ENCODE measurements at places on chromosomes 1 and 21.

DNA sequence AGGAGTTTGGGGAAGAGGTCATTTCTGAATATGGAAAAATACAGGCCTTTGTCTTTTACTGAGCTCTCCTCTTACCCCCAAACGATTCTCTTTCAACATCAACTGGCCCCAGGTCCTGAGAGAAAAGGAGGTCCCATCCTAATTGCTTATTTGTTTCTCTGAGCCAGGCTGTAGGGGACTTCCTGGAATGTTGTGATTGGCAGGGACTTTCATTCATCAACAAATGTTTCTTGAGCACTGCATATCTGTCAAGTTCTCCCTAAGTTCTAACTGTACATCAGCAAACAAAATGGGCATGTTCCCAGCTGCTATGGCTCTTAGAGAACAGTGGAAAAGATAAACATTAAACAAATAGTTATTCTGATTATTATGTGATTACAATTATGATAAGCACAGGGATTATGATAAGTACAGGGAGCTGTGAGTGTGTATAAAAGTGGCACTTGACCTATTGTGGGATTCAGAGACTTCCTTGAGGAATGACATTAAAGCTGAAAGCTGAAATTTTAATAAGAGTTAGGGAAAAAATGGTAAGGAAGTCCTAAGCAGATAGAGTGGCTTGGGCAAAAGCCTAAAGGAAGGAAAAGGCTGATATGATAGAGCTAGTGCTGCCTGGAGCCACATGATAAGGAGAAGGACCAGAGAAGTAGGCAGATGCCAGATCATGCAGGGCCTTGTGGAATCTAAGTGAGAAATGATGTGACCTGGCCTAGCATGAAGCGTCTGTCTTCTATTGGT, 11.6 kb downstream of the GPX7 start:
- no peak for DNase-seq

GRCh38 chr1:239456788-239457187, 70.4 kb downstream of the CHRM3 start:
- no peak for DNase-seq

DNA sequence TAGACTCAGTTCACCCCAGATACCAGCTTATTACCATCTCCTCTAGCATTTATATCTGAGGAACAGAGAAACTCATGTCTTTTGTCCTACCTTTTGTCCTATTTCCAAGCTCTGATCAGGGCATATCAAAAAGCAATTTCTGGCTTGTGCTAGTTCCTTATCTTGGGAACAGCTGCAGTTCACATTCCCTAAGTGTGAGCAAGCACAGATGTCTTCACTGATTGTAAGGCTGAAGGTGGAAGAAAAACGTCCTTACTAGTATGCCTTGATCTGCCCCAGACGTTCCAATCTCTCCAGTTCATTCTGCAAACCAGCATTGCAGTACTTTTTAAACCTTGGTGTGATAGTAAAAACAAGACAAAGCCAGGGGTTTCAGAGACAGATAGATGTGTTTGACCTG, 139.8 kb downstream of the NCAM2 start:
- DNase-seq, result no peak

- DNase-seq, result no peak
These were observed 4.2 kb upstream of the KRTAP12-1 start for GRCh38 chr21:44686000-44686781.

DNA sequence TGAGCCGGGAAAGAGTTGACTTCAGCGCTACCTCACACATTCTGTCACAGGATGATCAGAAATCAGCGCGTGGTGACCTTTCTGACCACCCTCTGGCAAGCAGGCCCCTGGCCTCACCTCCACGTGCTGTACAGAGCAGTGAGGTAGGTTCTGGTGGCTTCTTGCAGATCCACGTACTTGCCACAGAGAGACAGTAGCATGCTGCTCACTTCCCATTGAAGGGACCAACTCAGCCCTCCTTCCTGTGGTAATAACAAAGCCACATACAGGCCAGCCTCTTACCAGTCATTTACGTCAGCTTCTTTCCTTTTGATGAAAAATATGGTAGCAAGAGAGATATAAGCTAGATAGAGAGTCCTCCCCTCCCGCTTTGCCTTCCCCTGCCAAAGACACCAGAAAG, 200.7 kb downstream of the CHRM3 start:
- DNase-seq, result peak; percentile 28

DNA sequence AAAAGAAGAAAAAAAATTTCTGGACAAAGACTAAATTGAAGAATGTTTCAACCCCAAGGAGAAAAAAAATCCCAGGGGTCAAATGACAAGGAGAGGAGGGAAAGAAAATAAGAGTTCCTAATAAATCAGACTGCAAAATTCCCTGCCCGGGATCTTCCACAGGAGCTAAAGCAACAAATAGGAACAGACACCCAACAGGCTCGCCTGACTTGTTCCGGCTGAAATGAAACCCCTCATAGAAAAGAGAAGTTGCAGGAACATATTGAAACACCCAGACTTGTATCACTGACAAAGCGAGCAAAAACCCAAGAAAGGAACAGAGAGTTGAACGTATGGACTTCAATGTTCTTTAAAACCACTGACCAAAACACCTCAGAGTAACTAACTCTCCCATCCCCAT, 123.0 kb downstream of the TIAM1 start:
- DNase-seq, result no peak

GRCh38 chr1:84758476-84758875, 68.2 kb upstream of the SSX2IP start:
- no peak for DNase-seq

- no peak for DNase-seq
These were observed 192.8 kb upstream of the C8B start for GRCh38 chr1:57158604-57158998.

GRCh38 chr1:8363186-8363766, 45.4 kb downstream of the SLC45A1 start:
- no peak for DNase-seq

GRCh38 chr1:242623119-242623518, 98.6 kb upstream of the PLD5 start:
- DNase-seq, result no peak

GRCh38 chr1:222061711-222062359, 319.9 kb upstream of the DUSP10 start:
- DNase-seq, result no peak

DNA sequence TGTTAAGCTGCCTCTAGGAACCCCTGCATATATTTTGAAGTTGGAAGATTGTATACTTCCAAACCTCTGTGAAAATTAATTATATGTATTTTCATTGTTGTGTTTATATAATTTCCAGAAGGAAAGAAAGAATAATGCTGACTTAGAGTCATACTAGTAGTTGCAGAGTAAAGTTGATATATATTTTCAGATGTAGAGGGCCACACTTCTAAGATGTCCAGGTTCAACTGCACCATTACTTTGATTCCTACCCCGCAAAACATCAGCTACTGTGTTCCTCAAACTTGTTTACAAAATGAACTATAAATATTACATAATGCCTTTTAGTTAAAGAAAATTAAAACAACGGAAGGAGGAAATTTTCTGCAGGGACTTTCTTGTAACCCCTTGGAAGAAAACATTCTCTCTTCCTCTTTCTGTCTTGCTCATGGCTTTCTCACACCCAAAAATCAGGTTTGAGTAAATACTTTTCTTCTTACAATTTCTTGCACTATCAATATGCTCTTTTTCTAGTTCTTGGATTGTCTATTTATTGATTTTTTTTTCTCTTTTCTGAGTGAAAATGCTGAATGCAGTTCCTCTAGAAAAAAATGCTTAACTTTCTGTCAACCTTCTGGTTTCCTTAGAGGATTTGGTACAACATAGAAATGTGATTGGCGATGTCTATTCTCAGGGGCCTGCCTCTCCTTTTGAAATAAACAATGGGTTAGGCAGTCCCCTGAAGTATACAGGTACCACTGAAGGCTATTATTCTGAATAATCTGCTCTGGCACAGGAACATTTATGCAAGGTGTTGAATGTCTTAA, 867.8 kb downstream of the TTLL7 start:
- no peak for DNase-seq

DNA sequence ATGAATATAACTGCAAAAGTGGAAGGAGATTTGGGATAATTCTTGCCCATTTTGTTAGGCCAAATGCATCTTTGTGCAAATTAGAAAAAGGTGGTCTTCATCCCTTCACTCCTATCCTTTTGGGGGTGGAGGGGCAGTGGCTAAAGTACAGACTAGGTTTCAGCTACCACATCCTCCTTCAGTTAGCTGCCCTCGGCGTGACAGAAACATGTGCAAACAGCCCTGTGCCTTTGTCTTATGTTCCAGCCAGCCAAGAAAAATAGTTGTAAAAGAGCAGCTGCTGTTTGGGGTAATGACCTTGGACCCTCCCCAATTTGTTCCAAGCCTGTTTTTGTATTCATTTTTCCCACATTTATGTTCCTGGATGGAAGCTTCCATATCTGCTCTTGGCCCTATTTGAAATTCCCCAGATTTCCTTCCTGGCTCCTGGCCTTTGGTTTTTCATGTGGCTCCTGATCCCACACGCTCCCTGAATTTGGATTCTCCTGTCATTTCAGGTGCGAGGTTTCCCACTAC, 8.3 kb upstream of the LGALS8 start:
- no peak for DNase-seq

- no peak for DNase-seq
These were observed 616 bp upstream of the LAX1 start for GRCh38 chr1:203764105-203765028.

All from activated naive CD8-positive, alpha-beta T cell treated with anti-CD3 and anti-CD28 coated beads for 36 hours (primary cell).